HuH-7.5 (cell line): ENCODE measurements at places on chromosomes 2 and 18.

DNA sequence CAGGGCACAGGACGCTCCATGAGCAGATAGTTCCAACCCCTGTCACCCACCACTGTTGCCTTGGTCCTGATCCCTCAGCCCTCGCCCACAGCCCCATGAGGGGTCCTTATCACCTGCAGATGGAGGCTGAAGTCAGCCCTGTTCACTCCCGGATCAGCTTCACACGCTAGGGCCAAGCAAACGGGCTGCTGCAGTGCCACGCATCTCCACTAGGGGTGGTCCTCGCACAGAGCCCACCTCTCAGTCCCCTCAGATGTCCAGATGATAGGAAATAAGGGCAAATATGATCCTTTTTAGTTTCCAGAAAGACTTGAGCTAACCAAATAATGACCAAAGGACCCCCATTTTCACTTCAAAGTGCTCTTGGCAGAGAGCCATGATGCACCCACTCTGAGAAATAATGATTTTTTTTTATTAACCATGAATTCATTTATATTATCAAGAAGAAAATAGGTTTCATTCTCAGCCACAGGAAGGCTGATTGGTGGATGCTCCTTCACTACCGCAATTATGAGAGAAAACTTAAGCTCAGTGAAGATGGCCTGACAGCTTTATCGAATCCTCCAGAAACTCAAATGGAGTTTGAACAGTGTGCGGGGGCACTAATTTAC, 71.9 kb upstream of the KLHL29 start:
- peak; percentile 34 for DNase-seq

DNA sequence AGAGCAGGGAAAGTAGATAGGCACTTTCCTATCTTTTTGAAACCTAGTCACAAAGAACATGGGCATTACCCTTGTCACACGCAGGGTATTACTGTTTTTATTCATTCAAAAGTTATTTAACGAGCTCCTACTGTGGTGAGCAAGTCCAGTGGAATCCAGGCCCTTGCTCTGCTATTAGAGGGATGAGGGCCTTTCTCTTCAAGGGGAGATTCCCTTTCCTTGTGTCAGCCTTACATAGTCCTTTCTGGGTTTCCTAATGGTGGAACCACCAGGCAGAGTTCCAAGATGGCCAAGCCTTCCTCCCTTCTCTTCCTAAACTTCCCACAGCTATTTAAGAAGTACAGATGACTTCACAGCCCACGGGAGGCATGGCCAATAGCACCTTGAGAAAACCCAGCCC, 64.6 kb downstream of the SPTBN1 start:
- no peak for DNase-seq

- DNase-seq: no peak
Observed at GRCh38 chr2:8626572-8626971, 55.3 kb upstream of the ID2 start.

GRCh38 chr2:26772064-26773001, 8.2 kb downstream of the SLC35F6 start:
- peak; percentile 43 for DNase-seq

GRCh38 chr2:118050386-118050785, 36.5 kb upstream of the CCDC93 start:
- no peak for DNase-seq

- DNase-seq: no peak
Observed at GRCh38 chr2:180583441-180584140, 396.8 kb upstream of the UBE2E3 start.

DNA sequence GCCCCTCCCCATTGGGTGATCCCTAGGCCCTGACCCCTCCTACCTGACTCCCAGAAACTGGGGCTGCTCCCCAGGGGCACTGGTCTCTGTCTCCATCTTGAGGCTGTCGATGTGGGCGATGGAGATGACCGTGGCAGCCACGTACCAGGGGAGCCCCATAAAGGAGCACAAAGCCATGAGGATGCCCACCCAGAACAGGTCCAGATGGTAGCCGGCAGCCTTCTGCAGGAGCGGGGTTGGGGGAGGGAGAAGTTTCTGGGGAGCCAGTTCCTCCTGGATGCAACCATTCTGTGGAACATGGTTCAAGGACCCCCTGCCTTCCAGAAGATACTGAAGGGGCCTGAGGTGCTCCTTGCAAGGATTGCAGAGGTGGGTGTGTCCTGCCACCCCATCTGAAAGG, 34.0 kb downstream of the MTHFD2 start:
- DNase-seq: no peak

GRCh38 chr18:48521723-48522122, 17.1 kb upstream of the CTIF start:
- DNase-seq: no peak

- DNase-seq: no peak
Observed at GRCh38 chr2:159616286-159616701, at the start of gene BAZ2B. Gene BAZ2B (minus strand): TSS chr2:159616548. CDS start chr2:159478719, 137,829 bp downstream.

- DNase-seq: no peak
Observed at GRCh38 chr18:5707586-5707985, 163.8 kb upstream of the EPB41L3 start.

GRCh38 chr18:49666045-49666775, 104.4 kb downstream of the LIPG start:
- DNase-seq: no peak

DNA sequence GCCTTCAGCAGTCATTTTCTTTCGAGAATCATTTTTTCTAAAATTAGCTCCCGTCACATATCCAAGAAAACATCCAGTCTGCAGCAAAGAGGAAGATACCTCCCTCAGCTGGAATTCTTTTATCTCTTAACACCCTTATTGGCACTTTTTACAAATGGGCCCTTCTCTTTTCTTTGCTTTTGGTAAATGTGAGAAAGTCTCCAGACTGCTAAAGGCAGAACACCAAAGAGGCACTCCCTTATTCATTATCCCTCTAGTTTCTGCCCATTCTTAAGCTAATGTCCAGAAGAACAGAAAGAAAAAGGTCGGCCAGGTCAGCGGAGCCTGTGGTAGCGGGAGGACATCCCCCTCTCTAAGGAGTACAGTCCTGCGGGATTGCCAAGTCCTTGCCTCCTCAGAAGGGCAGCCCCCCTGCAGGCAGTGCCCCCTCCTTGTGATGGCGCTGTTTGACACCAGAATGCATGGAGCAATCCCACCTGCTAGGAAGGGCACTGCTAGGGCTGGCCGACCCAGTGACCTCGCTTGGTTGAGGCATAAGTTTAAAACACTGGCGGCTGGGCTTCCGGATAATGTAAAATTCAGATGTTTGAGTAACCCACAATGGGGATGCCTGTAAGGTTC, 34.0 kb downstream of the ST6GAL2 start:
- no peak for DNase-seq

- DNase-seq: peak; percentile 51
Observed at GRCh38 chr2:30686000-30686399, 121.2 kb downstream of the CAPN13 start.

- no peak for DNase-seq
Observed at GRCh38 chr18:39721712-39722111, 2156.1 kb upstream of the CELF4 start.

DNA sequence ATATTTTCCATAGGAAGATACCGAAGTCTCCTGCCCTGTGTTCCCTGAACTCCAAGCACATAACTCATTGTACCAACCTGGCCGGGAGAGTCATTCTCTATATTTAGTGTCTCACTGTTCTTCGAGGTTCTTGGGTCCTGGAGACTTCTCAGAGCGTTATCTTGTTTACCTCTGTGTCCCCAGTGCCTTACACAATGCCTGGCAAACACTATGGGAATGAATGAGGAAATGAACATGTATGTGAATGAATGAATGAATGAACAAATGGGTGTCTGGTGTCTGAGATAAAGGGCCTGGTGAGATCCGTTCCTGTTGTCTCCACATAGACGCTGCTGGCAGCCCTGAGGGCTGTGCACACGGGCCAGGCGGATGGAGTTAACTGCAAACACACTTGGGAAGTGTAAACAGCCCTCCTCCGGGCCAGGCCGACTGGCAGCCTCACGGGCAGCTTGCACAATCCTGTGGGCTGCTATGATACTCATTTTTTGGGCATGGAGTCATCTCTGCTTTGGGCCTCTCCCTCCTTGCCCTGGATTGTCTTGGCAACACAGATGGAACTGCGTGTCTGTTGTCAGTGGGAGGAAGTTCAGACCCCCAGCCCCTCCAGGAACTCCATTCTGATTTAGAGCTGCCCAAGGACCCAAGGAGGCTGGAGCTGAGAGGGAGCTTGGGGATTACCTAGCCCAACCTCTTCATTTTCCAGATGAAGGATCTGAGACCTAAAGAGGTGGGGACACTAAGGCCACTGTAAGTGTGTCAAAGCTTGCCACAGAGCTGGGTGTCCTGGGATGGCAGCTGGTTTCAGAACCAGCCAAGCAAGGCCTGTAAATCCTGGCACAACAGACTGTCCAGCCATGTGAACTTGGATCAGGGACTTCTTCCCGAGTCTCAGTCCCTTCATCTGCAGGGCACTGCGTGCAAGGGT, 124.4 kb downstream of the INHBB start:
- peak; percentile 71 for DNase-seq

- DNase-seq: no peak
Observed at GRCh38 chr2:184394642-184395041, 203.7 kb upstream of the ZNF804A start.

GRCh38 chr2:142769761-142770160, 107.7 kb upstream of the KYNU start:
- no peak for DNase-seq

DNA sequence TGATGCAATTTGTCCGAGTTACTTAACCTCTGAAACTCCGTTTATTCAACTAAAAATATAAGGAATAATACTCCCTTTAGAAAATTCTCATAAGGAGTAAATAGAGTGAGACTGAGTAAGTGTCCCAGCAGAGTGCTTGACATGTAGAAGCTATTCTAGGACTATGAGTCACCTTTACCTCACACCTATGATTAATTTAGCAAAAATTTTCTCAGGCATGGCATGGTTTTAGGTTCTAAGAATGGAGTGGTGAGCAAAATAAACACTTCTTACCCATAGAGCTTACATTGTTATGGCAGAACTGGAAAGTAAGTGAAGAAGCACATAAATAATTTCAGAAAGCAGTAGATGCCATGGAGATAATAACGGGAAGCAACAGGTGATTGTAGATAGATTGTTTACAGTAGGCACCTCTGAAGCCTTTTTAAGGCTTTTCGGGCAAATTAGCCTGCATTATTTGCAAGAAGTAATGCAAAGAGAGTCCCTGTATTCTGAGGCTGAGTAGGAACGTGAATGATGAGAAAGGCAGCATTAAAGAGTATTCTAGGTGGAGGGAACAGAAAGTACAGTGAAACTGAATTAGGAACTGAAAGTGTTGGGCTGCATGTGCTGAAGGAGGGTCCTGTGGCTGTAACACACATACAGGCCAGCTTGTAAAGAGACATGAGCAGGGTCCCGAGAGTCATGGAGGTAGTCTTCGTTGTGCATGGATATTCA, 209.2 kb downstream of the ZNF407 start:
- DNase-seq: no peak

DNA sequence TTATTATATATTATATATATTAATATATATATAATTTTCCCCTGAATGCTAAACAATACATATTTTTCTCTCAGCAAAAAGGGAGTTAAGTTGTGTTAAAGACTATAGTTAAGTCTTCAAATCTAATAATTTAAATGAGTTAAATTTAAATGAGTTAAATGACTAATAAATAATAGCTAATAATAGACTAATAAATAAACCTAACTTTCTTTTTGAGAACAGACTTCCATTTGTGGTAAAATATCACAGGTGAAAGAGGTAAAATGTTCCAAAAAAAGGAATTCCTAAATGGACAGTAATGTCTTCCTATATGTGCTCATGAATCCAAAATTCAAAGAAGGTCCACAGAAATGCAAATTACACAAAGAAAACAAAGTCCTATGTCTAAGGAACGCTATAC, 74.6 kb downstream of the SLC25A12 start:
- no peak for DNase-seq

- no peak for DNase-seq
Observed at GRCh38 chr2:237732790-237733381, 65.7 kb upstream of the RBM44 start.

GRCh38 chr2:131152074-131152473, 46.9 kb downstream of the PLEKHB2 start:
- no peak for DNase-seq

- no peak for DNase-seq
Observed at GRCh38 chr2:217063238-217063755, 203.4 kb upstream of the TNP1 start.

DNA sequence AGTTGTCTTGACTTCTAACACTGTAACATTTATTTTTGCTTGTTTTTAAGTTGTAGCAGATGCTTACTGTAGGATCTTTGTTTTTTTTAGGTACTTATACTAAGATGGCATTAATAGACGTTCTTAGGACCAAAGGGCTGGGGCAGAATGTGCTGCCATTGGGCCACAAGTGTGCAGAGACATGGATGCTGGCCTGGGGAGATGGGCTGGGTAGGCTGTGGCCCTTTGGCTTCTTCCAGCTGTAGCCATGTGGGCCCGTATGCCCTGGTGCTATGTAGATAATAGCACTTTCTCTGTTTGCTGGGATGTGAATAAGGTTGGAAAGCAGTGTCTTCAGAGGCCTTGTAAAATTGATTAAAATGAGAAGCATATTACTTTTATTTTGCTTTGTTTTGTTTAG, 18.8 kb downstream of the RAB31 start:
- no peak for DNase-seq

GRCh38 chr2:8658064-8658862, 23.6 kb upstream of the ID2 start:
- no peak for DNase-seq

DNA sequence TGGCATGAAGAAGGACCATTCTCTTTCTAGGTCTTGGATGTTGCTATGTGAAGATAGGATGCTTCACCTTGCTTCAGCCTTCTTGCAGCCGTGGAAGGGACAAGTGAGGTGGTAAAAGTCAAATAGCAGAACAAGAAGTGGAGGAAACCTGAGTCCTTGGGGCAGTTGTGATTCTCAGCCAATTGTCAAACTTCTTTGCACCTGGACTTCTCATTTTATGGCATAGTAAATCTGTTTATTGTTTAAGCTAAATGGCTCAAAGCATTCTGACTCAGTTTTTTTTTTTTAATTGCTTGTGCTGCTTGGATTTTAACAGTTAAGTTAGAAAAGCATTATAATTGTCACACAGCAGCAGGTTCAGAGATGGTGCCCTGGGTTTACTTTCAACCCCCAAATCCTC, 33.0 kb upstream of the ST6GAL2 start:
- DNase-seq: no peak

DNA sequence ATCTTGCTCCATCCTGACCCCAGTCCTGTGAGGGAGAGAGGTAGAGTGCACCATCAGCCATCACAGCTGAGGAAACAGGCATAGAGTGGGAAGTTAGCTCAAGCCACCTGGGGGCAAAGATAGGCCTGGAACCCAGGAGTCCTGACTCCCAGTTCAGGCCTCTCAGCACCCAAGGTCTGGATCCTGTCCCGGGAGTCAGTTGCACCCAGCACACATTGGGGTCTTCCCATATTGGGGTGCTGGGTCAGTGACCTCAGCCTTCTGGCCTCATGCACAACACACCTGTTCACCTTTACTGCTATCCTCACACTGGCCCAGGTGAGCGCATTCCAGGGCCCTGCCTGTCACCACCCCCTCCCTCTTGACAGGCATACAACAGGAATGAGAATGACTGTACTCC, 24.7 kb downstream of the ST8SIA5 start:
- no peak for DNase-seq

- no peak for DNase-seq
Observed at GRCh38 chr2:131126436-131126835, 21.3 kb downstream of the PLEKHB2 start.
